Hematopoietic multipotent progenitor cell (in vitro differentiated cells): ENCODE measurements at places on chromosomes 6 and 20.

DNA sequence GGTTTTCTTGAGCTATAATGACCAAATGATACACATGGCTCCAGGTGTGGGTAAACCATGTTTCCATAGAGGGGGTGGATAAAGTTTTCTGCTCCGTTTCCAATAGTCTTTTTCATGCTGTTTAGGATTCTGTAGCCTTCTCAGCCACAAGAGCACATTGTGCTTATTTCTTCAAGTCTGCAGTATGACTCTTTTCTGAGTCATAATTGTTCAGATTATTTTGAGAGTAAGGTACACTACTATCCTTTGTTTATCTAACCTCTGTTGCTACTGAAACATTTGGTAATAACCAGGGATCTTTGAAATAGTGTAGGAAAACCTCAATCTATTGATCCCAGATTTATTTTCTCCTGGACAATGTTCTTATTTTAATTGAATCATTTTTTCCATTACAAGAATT is 247.9 kb upstream of the BMP2 start:
- DNase-seq: no peak

GRCh38 chr20:38790200-38791053 is 15.1 kb upstream of the PPP1R16B start:
- peak; percentile 65 for DNase-seq

GRCh38 chr6:131781687-131782086 is 26.1 kb upstream of the ENPP1 start:
- DNase-seq: no peak

DNA sequence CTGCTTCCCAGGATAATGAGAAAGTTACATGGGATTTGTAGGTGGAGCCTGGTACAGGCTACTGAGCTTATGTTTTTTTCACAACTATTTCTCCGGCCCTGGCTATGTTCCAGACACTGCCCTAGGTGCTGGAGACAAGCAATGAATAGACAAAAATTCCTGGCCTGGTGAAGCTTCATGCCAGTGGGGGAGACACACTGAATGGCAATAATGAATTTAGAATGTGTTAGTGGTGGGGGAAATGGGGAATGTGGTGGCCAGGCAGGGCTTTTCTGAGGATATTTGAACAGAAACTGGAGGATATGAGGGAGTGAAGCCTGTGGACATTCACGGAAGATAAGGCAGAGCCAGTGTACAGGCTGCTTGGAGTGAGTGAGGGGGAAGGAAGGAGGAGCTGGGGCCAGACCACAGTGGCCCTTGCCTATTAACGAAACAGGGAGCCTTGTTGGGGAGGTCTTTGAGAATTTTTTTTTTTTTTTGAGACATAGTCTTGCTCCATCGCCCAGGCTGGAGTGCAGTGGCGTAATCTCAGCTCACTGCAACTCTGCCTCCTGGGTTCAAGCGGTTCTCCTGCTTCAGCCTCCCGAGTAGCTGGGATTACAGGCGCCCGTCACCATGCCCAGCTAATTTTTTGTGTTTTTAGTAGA is 6.6 kb downstream of the FOXS1 start:
- no peak for DNase-seq

GRCh38 chr6:20830576-20830975 is 296.3 kb downstream of the CDKAL1 start:
- no peak for DNase-seq

GRCh38 chr6:136962661-136963060 is 40.6 kb downstream of the SLC35D3 start:
- DNase-seq: no peak

DNA sequence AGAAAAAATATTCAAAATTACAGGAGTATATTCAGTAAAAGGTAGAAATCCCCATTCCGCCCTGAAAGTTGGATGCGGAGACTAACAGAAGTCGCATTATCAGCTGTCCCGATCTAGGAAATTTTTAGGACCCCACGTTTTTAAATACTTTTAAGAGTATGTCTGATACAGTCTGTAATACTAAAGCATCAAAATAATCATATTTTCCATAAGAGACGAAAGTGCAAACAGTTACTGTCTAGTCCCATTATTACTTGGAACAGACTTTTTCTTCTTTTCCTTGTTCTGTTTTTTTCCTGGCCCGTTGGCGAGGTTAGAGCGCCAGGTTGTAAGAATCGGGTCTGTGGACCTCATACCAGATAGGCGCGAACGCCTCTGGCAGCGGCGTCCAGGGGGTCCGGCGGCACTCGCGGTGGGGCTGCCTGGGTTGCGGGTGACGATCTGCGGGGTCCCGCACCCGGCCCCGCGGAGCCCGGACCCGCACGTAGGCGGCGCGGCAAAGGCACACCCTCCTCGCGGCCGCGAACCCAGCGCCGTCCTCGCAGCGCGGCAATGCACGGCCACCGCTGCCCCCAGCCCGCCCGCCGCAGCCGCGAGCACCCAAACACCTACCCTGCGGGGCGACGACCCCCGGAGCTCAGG is 460 bp downstream of the PLAGL1 start:
- no peak for DNase-seq

- DNase-seq: no peak
These were observed 125.1 kb downstream of the MRPL14 start for GRCh38 chr6:44002067-44002592.

- no peak for DNase-seq
These were observed 368.9 kb upstream of the SULF2 start for GRCh38 chr20:48154040-48154765.

- DNase-seq: no peak
These were observed 142.2 kb upstream of the ESR1 start for GRCh38 chr6:151665329-151665728.
